ENCODE measurements at places on chromosomes 7 and 10. TPM values are rescaled to one million over a fixed set of nuclear protein-coding genes. Genes with fewer than 3 reads are reported as not detected.

PALD1 gene
- total RNA-seq: 5.7 TPM

PIK3AP1 gene
- 10.5 TPM for total RNA-seq

ACSM6 gene
- total RNA-seq: not detected

PSMG3 gene
- 11.6 TPM for total RNA-seq

DEPP1 gene
- 43.8 TPM for total RNA-seq

RTKN2 gene
- 0.17 TPM for total RNA-seq

ADAP1 gene
- total RNA-seq: 7.1 TPM

THSD7A gene
- total RNA-seq: 2.2 TPM

TAS2R3 gene
- total RNA-seq: 0.56 TPM

FAM131B gene
- total RNA-seq: 0.36 TPM
